Nephron progenitor cell (in vitro differentiated cells): ENCODE measurements at places on chromosomes 13 and 19.

GRCh38 chr13:44680746-44681355, 104.7 kb upstream of the TSC22D1 start:
- no peak overlapping the region for H3K4me3 ChIP-seq
- peaks cover 12% of the 10 kb centered on the region for H3K36me3 ChIP-seq
- no peak for DNase-seq
- peaks cover 11% of the 10 kb centered on the region for H3K27me3 ChIP-seq

DNA sequence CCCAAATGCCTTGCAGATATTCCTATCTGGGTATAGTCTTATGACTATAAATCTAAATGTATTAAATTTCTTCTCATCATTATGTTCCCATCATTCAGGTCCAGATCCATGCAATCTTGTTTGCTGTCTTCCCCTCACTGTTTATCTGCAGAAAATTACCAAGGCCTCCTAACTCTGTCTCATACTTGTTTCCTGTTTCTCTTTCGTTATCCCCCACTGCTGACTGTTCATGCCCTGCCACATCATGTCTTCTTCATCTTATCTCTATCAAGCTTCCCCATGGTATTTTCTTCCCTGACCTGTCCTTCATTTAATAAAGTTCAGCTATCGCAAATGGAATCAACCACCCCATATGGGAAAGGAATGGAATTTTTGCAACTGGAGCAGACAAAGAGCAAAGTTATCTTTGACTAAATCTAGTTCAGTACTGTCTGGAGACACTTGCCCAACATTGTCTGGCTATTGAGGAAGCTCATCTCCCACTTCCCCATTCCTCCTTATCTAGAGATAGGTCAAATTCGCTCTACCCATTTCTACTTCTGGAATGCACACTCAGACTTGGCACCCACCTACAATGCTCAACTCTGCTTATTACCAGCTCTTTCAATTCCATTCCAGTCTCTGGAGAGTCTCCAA, 1358.1 kb downstream of the EFNB2 start:
- H3K4me3 ChIP-seq: no peak overlapping the region
- no peak for DNase-seq
- no peaks in the 10 kb centered on the region for H3K4me1 ChIP-seq
- no peaks in the 10 kb centered on the region for H3K27me3 ChIP-seq

- H3K4me3 ChIP-seq: no peak overlapping the region
- peaks cover 10% of the 10 kb centered on the region for H3K4me1 ChIP-seq
- H3K36me3 ChIP-seq: no peaks in the 10 kb centered on the region
- H3K27ac ChIP-seq: no peak overlapping the region
- H3K27me3 ChIP-seq: no peaks in the 10 kb centered on the region
Observed at GRCh38 chr13:40259899-40260298, 406.5 kb downstream of the FOXO1 start.

DNA sequence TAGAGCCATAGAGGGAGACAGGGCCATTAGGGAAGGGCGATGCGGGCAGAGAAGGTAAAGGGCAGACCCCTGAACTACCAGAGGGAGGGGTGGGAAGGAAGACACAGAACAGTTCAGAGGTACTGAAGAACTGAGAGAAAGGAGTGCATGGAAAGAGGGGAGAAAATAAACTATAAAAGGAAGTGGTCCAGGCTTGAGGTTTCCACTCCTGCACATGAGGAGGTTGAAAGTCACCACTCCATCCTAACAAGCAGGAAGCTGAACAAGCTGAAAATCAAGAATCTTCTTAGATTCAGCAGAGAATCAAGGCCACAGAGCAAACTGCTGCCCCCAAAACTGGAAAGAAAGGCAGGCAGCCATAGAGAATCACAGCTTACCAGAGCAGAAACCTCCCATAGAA, 45.1 kb downstream of the MIPEP start:
- peaks cover 10% of the 10 kb centered on the region for H3K36me3 ChIP-seq
- peak overlapping the region; percentile 34 for H3K27ac ChIP-seq
- DNase-seq: no peak

DNA sequence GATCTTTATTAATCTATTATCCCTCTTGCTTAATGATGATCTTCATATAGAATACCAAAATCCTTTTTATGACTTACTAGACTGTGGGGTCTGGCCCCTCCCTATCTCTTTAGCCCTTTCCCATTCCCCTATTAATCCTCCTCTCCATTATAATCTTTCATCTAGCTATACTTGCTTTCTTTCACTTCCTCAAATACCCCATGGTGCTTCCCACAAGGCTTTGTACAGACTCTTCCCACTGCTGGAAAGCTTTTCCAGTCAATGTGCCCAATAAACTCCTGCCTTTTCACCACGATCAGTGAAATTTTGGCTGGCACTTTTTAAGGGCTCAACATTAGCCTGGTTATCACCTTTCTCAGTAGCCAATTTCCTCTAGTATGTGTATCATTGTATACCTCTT, 3.2 kb upstream of the EBPL start:
- H3K4me1 ChIP-seq: peaks cover 18% of the 10 kb centered on the region
- DNase-seq: no peak
- H3K36me3 ChIP-seq: peaks cover 29% of the 10 kb centered on the region
- H3K27ac ChIP-seq: no peak overlapping the region
- H3K27me3 ChIP-seq: no peaks in the 10 kb centered on the region

DNA sequence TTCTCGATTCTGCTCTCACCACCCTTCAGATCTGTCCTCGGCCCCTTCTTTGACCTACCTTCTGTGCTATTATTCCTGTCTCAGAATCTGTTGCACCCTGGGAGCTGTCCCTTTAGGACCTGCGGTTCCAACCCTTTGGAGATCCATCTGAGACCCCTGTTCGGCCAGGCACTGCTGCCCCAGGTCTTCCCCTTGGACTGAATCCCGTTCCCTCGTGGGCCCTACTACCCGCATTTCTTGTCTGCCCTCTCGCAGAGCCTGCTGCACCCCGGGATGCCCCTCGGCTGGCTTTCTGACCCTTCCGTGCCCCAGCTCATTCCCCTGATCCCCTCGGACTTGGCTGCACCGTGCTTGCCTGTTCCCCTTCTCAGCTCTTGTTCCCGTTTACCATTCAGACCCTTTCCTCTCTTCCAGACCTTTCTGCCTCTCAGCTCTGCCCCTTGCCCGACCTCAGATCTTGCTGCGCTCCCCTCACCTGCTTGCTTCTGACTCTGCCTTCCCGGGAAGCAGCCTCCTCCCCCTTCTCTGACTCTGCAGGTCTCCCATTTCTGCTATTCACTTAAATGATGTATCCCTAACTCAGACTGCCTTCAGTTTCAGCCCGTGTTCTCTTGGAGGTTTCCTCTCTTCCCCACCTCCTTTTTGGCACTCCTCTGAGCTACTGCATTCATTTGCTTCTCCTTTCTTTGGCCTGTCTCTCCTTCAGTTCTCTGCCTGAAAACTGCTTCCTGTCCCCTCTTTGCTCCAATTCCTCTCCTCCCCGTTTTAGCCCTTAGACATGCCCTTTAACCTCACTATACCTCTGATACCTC, 1.1 kb downstream of the ARHGAP35 start:
- no peak overlapping the region for H3K4me3 ChIP-seq
- no peaks in the 10 kb centered on the region for H3K27me3 ChIP-seq
- H3K27ac ChIP-seq: no peak overlapping the region

GRCh38 chr13:59447846-59448620, 715.7 kb downstream of the DIAPH3 start:
- DNase-seq: no peak
- H3K4me3 ChIP-seq: no peak overlapping the region
- H3K27ac ChIP-seq: no peak overlapping the region
- H3K4me1 ChIP-seq: peaks cover 19% of the 10 kb centered on the region

- peak; percentile 64 for DNase-seq
- peaks cover 36% of the 10 kb centered on the region for H3K4me1 ChIP-seq
- H3K36me3 ChIP-seq: peaks cover 27% of the 10 kb centered on the region
- H3K27ac ChIP-seq: no peak overlapping the region
Observed at GRCh38 chr19:2274931-2275535, 6.9 kb downstream of the PEAK3 start.

DNA sequence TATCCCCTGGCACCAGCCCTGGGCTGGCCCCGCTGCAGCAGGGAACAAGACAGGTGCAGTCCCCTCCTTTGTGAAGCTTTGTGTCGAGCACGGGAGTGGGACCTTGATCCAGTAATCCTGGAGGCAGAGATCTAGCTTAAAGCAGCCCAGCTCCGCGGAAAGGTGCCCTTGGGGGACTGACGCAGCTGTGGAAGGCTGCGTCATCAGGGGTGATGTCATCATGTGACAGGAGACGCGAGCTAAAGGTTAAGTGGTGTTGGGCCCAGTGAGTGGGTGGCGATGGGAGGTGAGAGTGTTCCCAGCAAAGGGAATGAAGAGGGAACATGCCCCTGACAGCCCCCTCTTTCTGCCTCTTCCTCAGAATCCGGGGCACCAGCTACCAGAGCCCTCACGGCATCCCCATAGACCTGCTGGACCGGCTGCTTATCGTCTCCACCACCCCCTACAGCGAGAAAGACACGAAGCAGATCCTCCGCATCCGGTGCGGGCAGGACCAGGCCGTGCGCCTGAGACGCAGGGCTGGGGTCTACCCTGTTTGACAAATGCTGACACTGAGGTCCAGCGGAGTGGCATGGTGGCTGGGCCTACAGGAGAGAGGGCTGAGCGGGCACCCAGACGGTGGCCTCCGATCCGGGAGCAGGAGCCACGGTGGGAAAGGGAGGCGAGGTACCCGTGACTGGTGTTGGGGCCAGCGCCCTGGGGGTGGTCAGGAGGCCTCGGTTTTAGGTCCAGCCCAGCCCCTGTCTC, 2.6 kb downstream of the LHB start:
- H3K4me3 ChIP-seq: no peak overlapping the region
- H3K27me3 ChIP-seq: peaks cover 20% of the 10 kb centered on the region
- peaks cover 35% of the 10 kb centered on the region for H3K36me3 ChIP-seq
- no peak for DNase-seq
